Immature natural killer cell (primary cell): ENCODE measurements at places on chromosomes 4 and X.

- peak; percentile 47 for DNase-seq
These were observed 37.0 kb upstream of the ZBTB33 start for GRCh38 chrX:120213438-120214265.

GRCh38 chr4:154018659-154019058 lies 229.8 kb upstream of the SFRP2 start:
- DNase-seq = no peak

DNA sequence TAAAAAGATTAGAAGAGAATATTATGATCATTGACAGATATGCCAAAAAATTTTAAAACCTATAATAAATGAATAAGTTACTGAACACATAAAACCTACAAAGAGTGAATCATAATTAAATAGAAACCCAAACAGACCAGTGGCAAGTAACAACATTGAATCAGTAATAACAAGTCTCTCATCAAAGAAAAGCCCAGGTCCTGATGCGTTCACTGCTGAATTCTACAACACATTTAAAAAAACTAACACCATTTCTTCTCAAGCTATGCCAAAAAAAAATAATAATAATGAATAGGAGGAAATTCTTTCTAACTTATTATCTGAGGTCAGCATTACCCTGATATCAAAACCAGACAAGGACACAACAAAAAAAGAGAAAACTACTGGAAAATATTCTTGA lies 30.6 kb downstream of the ACTRT1 start:
- DNase-seq = no peak

DNA sequence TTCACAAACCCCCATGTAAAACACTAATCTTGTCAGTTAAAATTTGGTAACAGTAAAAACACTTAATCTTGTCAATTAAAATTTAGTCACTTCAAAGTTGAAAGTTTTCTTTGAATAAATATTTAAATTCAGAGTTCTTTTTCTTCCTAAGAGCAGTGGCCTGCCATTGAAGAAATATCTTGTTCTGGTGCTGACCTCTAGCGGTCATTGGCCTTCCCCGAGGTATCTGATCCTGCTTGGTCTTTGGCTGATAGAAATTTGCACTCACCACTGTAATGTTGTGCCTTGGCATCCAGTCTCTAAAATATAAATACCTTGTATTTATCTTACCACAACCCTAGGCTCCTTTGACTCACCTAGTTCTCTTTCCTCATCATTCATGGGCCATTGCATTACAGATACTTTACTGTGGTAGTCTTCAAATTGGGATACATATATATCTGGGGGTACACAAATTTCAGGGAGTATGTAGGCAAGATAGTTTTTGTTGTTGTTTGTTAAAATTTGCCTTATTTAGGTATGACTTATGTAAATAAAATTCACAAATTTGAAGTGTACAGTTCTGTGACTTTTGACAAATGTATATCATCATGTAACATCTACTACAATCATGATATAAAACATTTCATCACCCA lies 6.7 kb upstream of the ART3 start:
- peak; percentile 23 for DNase-seq

GRCh38 chrX:15663439-15663838 lies 1.2 kb downstream of the CLTRN start:
- DNase-seq = no peak

DNA sequence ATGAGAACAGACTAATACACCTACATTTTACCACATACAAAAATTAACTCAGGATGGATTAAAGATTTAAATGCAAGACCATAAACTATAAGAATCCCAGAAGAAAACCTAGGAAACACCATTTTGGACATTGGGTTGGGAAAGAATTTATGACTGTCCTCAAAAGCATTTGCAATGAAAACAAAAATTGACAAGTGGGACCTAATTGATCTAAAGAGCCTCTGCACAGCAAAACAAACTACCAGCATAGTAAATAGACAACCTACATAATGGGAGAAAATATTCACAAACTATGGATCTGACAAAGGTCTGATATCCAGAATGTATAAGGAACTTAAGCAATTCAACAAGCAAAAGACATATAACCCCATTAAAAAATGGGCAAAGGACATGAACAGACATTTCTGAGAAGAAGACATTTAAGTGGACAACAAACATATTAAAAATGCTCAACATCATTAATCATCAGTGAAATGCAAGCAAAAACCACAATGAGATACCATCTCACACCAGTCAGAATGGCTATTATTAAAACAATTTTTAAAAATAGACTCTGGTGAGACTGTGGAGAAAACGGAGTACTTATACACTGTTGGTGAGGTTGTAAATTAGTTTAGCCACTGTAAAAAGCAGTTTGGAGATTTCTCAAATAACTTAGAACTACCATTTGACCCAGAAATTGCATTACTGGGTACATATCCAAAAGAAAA lies 221.7 kb upstream of the DIPK2B start:
- DNase-seq = no peak

DNA sequence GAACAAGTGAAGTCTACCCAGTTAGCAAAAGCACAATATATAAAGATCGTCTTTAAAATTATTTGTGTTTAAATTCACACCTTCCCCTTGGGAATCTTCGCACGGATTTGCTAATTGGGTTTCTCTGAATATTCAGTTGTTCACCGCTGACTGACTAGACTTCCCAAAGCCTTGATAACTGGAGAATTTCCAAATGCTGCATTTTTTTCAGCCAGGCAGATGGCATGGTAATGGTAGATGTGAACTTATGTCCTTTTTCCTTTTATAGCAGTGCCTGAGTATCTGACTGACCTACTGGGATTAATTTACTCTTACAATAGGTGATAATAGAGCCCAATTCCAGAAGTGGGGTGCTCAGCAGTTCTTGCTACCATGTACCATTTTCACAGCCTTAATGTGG lies 548.1 kb downstream of the PACRGL start:
- no peak for DNase-seq

GRCh38 chr4:169810325-169811323 lies 52.9 kb upstream of the HPF1 start:
- peak; percentile 48 for DNase-seq

GRCh38 chr4:154314248-154314647 lies 177.4 kb downstream of the DCHS2 start:
- no peak for DNase-seq

GRCh38 chrX:113473418-113473817 lies 632.8 kb upstream of the AMOT start:
- no peak for DNase-seq

GRCh38 chrX:19179389-19179788 lies 57.1 kb upstream of the ADGRG2 start:
- DNase-seq = no peak

- no peak for DNase-seq
These were observed 11.0 kb downstream of the TKTL2 start for GRCh38 chr4:163462556-163462955.

GRCh38 chr4:156654410-156654809 lies 317.2 kb downstream of the PDGFC start:
- no peak for DNase-seq

GRCh38 chr4:158395889-158396288 lies 125.8 kb upstream of the RXFP1 start:
- DNase-seq = no peak

DNA sequence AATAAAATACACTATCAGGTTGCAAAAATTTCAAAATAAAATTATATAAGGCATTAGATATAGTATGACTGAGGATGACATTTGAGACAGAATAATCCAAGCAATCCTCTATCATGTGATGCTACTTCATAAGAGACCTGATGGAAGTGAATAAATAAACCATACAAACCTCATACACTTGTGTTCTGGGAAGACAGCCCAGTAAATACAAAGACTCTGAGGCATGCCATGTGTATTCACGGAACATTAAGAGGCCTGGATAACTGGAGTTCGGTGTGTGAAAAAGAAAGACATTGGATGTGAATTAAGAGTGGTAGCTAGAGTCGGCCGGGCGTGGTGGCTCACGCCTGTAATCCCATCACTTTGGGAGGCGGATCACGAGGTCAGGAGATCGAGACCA lies 364.2 kb downstream of the ADAM29 start:
- no peak for DNase-seq

- DNase-seq = no peak
These were observed 32.2 kb upstream of the ALG13 start for GRCh38 chrX:111648802-111649201.

- DNase-seq = no peak
These were observed 34.4 kb downstream of the NFKB1 start for GRCh38 chr4:102535398-102536082.

- DNase-seq = no peak
These were observed 695.2 kb downstream of the GRXCR1 start for GRCh38 chr4:43587758-43588157.

DNA sequence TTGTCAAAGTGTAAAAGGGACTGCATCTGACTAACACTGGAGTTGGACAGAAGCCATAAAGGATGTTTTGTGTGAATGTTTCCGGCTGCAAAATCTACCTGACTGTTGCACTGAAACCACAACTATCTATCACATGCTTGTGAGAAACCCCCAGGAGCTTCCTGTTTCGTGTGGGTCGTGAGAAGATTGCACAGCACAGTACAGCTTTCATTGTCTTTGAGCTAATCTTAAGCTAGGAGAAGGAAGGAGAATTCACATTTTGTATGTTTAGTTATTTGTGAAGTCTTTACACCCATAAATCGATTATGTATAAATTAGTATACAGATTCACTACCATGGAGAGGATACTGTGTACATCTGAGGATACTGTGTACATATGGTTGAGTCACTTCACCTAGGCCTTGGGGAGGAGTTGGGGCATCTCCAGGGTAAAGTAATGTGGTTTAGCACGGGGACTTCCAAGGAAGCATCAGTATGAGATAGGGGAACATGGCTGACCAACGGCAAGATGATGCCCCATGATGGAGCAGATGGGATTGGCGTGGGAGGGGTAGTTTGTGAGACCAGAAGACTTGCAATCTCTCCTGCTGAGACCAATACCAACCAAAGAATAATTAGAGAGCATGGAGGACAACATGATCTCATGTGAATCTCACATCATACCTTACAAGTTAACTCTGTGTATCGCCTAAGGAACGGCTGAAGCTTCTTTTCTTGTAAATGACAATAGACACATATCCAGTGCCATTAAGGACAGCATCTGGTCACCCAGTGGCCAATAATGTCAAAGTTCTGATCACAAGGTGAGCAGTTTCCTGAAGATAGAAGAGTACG lies 43.1 kb upstream of the FAM9C start:
- DNase-seq = peak; percentile 87

DNA sequence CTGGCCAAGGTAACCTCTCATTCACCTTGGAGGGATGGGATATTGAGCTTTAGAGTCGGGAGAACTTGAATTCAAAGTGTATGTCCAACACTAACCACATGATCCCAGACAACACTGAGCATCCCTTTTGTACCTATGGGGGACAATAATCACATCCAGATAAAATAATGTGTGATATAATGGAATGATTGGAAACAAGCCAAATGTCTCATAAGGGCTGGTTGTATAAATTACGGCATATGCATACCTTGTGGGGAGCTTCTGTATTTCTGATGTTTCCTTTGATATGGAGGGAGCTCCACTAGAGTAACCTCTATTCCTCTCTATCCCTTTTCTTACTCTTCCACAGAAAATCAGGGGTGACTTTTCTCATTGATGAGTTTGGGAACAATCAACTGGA lies 40.7 kb upstream of the LDB2 start:
- DNase-seq = no peak

GRCh38 chrX:39164212-39164611 lies 363.0 kb downstream of the MID1IP1 start:
- DNase-seq = no peak

GRCh38 chr4:26207631-26208030 lies 113.2 kb upstream of the RBPJ start:
- DNase-seq = no peak

DNA sequence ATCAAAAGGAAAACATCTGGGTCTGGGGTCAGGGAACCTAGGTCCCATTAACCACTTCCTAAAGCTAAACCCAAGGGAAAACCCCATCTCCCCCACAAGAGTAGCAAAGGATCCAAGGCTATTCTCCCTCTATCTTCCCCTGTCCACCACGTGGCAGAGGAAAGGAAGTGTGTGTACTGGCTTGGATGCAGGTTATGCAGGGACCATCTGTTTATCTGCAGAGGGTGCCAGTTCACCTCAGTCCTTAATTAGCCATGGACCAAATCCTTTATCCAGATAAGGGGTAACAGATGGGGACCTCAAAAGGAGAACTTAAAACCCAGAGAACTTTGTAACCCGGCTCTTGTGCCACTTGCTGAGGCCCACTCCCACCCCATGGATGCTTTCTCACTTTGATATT lies 135.3 kb downstream of the ZNF518B start:
- no peak for DNase-seq

DNA sequence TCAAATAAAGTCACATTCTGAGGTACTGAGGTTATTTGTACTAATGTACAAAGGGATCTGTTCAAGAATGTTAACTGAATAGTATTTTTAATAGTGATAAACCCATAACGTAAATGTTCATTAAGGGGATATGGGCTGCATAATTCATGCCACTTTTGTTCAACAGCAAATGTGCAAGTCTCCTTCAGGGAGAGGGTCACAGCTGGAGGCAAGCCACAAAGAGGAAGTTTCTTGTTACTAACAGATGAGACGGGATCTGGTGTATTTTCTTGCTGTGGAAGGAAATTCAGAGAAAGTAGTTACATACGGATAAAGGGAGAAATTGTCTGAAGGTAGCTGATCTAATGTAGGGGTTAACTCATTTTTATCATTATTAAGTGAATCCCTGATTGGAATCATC lies 10.0 kb downstream of the ZFP42 start:
- no peak for DNase-seq

- DNase-seq = no peak
These were observed 262.6 kb downstream of the C4orf33 start for GRCh38 chr4:129358571-129358970.

- no peak for DNase-seq
These were observed 9.1 kb upstream of the GASK1B start for GRCh38 chr4:158181906-158182305.
